Fibroblast of lung (primary cell): ENCODE measurements at places on chromosomes 13 and 19. TPM values are rescaled to one million over a fixed set of nuclear protein-coding genes. Genes with fewer than 3 reads are reported as not detected.

GADD45B gene
- total RNA-seq = 16.4 and 32.5 TPM in 2 replicates

CCDC169 gene
- total RNA-seq = 3.3 and 7.1 TPM in 2 replicates

DNA sequence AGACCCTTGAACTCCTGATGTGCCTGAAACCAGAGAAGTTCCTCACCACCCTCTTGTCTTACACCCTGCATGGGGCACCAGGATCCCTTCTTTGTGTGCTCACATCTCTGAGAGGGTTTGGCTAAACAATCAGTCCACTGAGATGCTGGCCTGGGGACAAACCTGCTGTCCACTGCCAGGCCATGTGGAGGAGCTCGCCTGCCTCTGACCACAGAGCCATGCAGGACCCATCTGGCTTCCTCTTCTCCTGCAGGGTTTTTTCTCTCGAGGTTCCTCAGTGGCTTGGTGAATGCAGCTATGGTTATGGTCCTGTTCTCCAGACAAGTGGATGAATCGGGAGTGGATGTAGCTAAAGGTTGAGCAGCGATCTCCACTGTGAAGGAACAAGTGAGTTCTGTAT is 49.1 kb upstream of the MEDAG start:
- H3K27me3 ChIP-seq = no peaks in the 10 kb centered on the region
- no peak for DNase-seq
- no peaks in the 10 kb centered on the region for H3K36me3 ChIP-seq
- no peak overlapping the region for H3K4me3 ChIP-seq
- H3K27ac ChIP-seq = no peak overlapping the region

GRCh38 chr19:11088506-11089253 is 583 bp upstream of the LDLR start:
- peaks cover 16% of the 10 kb centered on the region for H3K4me1 ChIP-seq
- peak; percentile 64 for DNase-seq
- peak overlapping the region; percentile 99 for H3K27ac ChIP-seq
- peaks cover 7% of the 10 kb centered on the region for H3K36me3 ChIP-seq

DNA sequence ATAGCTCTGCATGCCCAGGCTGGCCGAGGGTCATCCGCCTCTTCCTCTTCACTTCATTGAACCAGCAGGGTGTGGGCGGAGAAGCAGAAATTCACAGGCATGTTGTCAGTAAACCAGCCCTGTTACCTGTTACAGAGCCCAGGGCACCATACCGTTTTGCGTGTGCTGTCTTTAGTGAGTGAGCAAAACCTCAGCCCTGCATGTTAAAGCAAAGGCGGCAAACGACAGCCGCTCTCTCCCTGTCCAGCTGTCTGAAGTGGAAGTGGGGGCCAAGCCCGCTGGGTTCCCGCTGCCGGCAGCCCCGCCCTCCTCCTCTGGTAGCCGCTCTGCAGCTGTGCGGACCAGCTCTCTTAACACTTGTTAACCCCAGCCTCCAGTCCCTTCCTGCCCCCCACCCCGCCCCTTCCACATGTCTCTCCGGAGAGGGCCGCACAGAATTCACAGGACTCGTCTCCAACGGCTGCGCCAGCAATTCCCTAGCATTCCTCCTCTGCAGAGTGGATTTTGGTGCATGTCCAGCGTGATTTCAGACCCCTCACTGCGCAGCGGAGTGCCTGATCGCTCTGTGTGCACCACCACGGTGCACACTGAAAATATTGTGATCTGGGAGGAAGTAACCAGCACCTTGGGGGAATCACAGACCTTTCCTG is 12.7 kb downstream of the KLHL26 start:
- H3K4me1 ChIP-seq = peaks cover 30% of the 10 kb centered on the region
- H3K27me3 ChIP-seq = no peaks in the 10 kb centered on the region
- peak overlapping the region; percentile 99 for H3K27ac ChIP-seq

DNA sequence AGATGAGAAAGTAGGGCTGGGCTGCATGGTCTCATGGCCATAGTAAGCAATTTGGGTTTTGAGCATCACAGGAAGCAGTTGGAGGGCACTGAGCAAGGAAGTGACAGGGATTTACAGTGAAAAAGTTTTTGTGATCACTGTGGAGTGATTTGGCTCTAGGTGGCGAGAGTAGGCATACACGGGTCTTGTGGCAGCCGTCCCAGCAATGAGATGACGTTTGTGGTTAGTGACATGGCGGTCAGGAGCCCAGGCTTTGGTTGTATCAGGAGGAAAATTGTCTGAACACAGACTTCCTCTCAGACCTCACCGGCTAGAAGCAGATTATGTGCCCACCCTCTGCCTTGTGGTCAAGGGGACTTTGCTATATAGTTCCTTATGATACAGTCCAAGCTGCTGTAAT is 3.3 kb downstream of the ZNF444 start:
- H3K27me3 ChIP-seq = no peaks in the 10 kb centered on the region
- no peaks in the 10 kb centered on the region for H3K4me1 ChIP-seq
- no peak overlapping the region for H3K27ac ChIP-seq
- peak; percentile 23 for DNase-seq
- H3K36me3 ChIP-seq = peaks cover 6% of the 10 kb centered on the region
